T follicular helper cell (primary cell): ENCODE measurements at places on chromosomes 7 and 10.

DNA sequence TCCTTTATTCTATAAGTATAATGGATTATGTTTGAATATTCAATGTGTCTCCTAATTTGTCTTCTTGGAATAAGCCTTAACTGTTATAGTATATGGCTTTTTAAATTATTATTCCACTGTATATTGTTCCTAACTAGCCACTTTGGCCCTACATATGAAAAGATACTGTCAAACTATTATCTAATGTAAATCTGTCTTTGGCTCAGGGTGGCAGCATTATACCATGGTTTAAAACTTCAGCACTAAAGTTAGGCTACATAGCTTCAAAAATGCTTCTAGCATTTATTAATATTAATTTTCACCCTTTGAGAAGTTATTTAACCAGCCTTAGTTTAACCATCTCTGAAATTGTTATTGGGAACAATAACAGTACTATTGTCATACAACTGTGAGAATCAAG, 543.1 kb upstream of the MBL2 start:
- DNase-seq, result no peak

DNA sequence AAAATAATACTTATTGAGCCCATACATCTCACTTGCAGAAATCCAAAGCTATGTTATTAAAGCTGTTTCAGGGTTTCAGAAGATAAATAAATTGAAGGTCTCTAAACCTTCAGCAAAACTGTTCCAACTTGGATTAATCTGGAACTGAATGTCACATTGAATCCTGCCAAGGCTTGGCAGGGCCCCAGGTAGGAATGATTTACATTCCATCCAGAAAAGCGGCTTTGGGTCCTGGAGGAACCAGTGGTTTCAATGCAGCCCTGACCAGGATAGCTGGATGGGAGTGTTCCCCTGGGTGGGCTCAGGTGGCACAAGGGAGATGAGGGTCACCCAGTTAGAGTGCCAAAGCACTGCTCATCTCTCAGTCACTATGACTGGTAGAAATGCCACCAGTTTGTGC, 37.0 kb upstream of the TMEM72 start:
- no peak for DNase-seq

DNA sequence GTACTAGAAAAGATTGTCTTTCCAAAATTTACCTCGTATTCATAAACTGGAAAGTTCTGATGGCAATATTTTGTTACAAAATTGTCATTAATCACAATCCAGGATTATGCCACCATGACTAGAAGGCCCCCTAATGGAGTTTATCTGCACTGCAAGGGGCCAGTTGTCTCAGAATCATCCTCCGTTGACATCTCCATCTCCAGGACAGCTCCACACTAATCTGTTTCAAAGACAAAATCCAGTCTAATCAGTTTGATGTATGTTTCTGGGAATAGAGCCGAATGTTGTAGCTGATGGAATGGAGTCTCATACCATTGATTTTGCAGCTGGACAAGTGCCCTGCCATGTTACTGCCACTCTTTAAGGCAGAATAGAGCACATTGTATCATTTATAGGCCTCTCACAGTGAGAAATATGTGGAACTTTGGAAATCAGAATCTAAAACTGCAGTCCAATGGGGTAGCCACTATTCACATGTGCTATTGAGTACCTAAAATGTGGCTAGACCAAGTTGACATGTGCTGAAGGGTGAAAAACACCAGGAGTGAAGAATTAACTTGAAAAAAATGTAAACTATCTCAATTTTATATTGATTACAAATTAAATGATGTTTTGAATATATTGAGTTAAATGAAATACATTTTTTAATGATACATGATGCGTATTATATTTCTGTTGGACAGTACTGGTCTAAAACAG, 38.3 kb upstream of the TOMM7 start:
- DNase-seq, result no peak

DNA sequence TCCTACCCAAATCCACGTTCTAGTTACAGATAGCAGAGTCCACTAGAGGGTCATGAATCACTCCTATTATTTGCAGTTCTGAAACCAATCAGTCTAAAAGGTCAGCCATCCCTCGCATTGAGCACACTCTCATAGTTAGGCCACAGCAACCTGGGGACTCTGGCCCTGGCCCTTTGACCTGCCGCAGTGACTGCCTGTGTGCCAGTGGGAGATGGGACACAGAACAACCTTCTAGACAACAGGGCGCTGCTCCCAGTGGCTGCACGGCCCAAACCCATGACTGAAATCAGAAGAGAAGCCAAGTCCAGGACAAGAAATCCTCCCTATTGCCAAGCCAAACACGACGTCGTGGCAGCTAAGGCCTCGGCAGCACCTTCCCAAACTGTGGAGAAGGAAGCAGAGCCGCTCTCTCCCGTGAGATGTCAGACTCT, 158.5 kb downstream of the HERPUD2 start:
- DNase-seq, result no peak

GRCh38 chr10:3192856-3193635, 20.5 kb upstream of the PITRM1 start:
- DNase-seq, result peak; percentile 25

DNA sequence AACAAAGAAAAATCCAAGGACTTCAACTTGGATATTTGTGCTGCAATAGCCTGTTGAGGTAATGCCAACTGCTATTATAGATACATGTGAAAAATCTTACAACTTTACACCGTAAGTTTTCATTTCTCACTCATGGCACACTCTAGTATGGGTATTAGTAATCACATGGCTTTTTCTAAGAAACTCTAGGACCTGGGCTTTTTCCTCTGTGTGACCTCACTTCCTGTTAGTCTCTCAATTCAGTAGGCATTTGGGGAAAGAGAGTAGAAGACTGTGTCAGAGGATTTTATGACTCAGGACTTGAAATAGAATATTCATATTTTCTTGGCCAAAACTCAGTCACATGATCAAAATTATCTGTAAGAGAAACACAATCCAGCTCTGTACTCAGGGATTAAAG, 1049.9 kb downstream of the REEP3 start:
- DNase-seq, result no peak

DNA sequence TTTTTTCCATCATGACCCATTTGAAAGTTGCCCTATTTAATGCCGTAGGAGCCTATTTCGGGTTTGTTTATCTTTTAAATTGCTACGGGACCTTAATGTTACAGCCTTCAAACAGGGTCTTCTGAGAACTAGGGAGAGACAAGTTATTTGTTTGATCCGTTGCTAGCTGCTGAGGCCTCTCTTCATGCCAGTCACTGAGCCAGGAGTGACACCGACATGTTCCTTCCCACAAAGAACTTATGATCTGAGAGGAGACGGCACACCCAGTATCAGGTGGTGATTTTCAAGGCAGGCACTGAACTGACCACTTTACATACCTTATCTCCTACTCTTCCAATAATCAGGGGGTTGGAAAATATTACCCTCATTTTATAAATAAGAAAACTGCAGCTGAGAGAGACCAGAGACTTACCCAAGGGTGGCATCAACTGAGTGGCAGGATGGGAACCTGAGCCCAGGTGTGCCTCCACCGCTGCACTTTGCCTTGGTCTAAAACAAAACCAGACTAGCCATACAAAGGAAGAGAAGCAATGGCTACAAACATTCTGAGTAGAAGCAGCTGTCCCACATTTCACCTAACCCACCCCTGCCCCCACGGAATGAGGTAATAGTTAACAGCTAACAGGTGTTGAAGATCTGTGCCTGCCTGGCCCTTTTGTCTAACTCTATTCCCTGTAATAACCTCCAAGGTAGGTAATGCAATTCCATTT, 40.5 kb downstream of the PPP1R3C start:
- no peak for DNase-seq

GRCh38 chr7:24709585-24710360, 47.5 kb downstream of the GSDME start:
- DNase-seq, result no peak

- DNase-seq, result no peak
Observed at GRCh38 chr10:42707234-42707633, 68.9 kb upstream of the ZNF33B start.

- no peak for DNase-seq
Observed at GRCh38 chr10:112210666-112211065, 27.1 kb upstream of the GPAM start.

- DNase-seq, result no peak
Observed at GRCh38 chr10:87640043-87640442, 19.6 kb upstream of the PAPSS2 start.

GRCh38 chr10:34254596-34254995, 560.5 kb downstream of the PARD3 start:
- DNase-seq, result no peak

DNA sequence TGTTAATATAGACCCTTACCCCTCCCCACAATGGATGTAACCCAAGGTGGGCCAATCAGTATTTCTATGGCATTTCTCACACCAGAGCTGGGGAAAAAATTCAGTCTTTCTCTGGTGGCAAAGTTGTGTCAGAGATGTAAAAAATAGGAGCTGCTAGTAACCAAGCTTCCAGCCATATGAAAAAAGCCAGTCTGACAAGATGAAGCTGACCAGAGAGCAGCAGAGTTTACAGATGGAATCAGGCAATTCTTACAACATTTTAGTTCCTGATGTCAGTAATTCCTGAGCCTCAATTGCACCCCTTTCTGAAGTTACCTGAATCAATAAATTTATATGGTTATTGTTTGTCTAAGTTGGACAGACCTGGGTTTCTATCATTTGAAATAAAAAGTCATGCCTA, 286.3 kb downstream of the HPSE2 start:
- DNase-seq, result no peak

- no peak for DNase-seq
Observed at GRCh38 chr7:120990468-120991118, 2.1 kb downstream of the CPED1 start.

GRCh38 chr7:22109761-22110160, 164.1 kb upstream of the CDCA7L start:
- no peak for DNase-seq

DNA sequence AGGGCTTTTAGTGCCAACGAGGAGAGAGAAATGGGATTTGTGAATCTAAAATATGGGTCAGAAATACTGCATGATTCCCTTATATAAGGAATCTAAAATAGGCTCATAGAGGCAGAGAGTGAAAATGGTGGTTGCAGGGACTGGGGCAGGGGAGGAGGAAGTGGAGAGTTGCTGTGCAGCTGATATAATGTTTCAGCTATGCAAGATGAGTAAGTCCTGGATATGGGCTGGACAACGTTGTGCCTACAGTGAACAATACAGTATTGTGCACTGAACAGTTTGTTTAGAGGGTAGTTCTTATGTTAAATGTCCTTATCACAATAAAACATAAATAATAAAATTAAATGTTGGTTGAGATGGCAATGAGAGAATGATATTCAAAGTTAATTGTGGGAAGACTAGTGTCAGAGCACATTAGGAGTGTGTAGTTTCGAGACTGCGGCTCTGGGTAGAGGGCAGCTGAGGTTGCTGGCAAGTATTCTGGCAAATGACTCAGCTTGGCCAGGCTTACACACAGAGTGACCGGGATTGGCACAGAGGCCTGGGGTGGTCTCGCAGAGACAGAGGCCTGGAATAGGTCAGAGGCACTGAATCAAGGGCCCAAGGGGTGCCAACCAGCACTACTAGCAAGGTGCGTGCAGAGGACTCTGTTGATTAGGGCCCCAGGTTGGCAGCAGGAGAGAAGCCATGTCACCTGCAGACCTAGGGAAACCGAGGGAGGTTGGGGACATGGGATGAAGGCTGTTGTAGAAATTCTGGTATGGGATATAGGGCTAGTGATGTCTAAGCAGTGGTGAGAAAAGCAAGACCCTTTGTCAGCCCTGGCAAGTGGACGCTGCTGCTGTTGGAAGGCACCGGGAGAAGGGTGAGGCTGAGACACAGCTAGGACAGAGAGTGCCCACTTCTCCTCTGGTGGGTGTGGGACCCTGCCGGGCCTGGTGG, 2.8 kb upstream of the DEPP1 start:
- DNase-seq, result no peak

DNA sequence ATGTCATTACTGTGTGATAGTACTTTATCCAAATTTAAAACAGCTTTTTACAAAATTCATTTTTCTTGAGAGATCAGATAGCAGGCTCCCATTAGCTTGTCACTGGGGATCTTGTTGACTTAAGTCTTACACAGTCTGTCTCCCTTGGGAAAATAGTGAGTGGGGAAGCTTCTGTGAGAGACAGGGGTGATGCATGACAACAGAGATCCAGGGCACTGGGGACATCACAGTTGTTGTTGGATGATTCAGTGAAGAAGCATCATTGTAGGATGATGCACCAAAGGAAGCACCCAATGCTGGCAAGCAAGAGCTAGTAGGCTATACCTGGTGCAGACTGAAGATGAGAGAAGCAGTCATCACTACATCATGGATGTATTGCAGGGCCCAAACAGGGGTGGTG, 284.7 kb downstream of the HDAC9 start:
- no peak for DNase-seq

DNA sequence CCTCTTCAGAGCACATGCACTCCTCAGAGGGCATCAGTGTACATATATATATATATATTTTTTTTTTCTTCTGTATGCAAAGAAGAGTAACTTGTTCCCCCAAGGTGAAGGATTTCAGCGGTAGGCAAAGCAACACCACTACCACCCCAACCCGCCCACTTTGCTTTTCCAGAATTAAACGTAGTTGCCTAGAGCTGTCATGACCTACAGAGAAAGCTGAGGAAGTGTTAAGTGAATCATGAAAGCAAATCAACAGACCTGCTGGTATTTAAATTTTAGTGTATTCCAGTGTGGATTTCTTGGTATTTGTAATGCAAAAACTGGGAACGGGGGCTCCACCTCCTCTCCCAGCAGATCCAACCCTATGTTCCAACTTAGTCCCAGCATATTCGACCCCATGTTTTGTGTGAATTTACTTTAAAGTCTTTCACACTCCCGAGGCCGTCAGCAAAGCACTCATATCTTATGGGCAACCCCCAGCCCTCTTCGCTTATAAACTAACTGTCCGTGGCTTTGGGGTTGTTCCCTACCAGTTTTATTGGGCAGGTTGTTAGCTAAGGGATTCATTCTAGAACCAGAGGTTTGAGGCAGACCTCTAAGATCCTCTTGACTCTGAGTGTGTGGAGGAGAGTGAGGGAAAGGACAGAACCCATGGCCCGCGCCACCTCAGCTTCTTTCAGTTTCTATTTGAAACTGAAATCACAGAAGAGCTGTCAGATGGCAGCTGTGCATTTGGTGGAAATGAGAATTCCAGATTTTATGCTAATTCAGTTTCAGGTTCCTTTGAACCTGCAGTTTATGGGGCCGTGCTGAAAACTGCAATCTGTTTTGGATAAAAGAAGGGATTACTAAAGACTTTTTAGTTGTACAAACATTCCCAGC, 450.2 kb upstream of the GALNT17 start:
- no peak for DNase-seq

- DNase-seq, result no peak
Observed at GRCh38 chr10:103480521-103480920, 1.5 kb upstream of the CALHM3 start.

DNA sequence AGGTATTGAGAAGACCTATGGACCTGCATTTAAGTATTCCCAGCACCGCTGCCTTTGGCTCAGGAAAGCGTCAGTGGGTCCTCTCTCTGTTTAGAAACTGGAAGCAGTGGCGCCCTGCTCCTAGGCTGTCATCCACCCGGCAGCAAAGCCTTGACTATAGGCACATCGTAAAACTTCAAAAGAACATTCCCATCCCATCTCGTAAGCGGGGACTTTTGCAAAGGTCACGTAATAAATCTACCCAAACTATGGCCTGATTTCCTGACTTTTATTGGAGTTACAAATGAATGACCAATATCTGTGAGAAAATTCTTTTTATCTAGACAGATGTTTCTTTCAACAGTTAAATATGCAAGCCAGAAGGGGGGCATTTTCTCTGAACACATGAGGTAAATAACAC, 115.8 kb upstream of the TCERG1L start:
- no peak for DNase-seq
